ENCODE measurements at places on chromosomes 12 and 14.
A peak's percentile ranks its signal among the peaks of the same experiment; 100 is the strongest.

- no peak for DNase-seq
These were observed 434.3 kb upstream of the TBX3 start for GRCh38 chr12:115118177-115118724.

DNA sequence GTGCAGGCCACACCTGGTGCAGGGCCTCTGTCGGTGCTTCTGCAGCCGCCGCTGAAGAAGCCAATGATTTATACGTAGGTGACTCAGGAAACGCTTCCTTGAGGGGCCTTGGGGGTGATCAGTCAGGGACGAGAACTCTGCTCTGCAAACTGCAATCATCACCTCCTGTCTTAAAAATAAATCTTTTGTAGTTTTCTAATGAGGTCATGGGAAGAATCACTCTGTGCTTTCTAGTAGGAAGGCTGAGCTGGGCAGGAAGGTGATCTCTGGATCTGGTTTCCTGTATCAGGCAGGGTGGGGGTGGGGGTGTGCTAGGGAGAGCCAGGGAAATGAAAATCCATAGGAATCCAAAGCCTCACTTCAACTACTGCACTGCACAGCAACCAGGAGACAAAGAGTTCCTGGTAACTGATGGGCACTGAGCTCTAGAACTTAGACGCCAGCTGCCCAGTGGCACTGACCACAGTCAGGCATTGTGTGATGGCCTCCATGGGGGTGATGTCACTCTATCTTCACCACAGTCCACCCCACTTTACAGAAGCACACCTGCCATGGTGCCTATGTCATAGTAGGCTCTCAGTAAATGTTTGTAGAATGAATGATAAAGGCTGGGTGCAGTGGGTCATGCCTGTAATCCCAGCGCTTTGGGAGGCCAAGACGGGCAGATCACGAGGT is 292.4 kb upstream of the PWP1 start:
- DNase-seq = no peak

- no peak for DNase-seq
These were observed 134.7 kb upstream of the SCAF11 start for GRCh38 chr12:46124848-46125619.

DNA sequence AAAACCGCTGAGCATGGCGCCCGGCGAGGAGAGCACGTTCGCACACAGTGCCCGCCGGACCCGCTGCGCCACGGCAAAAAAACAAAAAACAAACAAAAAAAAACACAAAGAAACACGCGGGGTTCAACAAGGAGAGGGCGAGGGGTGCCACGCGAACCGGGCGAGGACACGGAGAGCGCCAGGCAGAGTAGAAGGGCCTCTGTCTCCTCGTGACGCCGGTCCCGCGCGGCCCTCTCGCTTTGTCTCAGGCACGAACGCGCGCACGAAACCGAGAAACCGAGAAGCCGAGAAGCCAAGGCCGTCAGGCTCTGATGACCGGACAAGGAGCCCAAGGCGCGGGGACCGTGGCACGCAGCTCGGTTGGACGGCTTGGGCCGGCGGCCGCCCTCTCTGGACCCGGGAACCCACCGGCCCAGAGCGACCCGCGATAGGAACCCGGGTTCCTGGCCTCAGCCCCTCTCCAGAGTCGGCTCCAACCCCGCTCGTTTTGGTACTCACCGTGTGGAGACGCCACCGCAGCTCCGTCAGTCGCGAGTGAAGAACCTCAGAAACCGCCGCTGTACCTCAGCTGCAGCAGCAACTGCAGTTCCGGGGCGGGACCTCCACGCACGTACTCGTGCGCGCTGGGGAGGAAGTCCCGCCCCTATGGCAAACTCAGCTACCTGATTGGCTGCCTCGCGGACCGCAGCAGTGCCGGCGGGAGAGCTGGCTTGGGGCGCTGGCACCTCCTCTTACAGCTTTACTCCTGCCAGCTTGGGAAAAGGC is at the start of the genes DDX24 and IFI27L1:
Gene DDX24 (minus strand): TSS at position 582 of the 765 bp plus-strand sequence. CDS start 1,460 bp downstream, outside the sequence.
Gene IFI27L1 (plus strand): TSS at position 690 of the 765 bp plus-strand sequence. CDS start 15,628 bp downstream, outside the sequence.
- DNase-seq = peak; percentile 68

DNA sequence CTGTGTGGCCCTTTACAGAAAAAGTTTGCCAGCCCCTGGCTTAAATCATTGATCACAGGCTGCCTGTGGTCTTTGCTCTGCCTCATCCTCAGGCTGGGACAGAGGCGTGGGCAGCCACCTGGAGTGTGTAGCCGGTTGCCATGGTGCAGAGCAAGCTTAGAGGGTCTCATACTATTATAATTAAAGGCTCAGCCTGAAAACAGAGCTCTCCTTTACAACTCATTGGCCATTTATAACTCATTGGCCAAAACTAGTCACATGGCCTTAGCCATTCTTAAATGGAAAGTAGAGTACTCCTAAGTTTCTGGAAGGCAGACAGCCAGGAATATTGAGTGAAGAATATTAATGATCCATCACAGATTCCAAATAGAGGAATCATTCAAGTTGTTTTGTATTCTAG is 3.0 kb downstream of the HSP90B1 start:
- DNase-seq = no peak

- DNase-seq = no peak
These were observed 1.1 kb downstream of the NELL2 start for GRCh38 chr12:44874981-44875416.

GRCh38 chr14:63186453-63186852 is 17.8 kb upstream of the RHOJ start:
- no peak for DNase-seq

DNA sequence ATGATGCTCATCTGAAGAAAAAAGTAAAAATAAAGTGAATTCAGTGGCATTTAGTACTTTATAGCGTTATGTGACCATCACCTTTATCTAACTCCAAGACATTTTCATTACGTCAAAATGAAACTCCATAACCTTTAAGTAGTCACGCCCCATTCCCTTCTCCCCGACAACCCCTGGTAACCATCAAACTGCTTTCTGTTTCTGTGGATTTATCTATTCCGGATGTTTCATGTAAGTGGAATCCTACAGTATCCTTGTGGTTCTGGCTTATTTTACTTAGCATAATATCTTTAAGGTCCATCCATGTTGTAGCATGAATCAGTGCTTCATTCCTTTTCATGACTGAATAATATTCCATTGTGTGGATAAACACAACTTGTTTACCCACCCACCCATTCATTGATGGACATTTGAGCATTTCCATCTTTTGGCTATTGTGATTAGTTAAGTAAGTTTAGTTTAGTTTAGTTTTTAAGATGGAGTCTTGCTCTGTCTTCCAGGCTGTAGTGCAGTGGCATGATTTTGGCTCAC is 18.5 kb upstream of the MAP1LC3B2 start:
- DNase-seq = no peak

DNA sequence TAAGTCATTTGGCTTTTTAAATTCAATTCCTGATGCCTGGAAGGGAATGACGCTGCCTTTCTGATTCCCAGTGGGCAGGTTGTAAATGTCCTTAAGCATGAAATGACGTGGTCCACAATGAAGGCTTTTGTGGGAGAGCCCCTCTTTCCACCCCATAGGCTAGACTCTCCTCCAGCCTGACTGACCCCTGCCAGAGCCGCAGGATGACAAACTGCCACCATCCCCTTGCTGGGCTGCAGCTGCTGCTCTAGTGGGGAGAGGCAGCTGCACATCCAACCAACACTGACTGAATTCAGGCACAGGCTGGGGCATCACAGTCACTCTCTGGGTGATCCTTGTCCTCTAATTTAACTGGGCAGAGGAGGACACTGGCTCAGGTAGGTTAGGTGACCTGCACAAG is 6.3 kb downstream of the TSPAN11 start:
- no peak for DNase-seq

DNA sequence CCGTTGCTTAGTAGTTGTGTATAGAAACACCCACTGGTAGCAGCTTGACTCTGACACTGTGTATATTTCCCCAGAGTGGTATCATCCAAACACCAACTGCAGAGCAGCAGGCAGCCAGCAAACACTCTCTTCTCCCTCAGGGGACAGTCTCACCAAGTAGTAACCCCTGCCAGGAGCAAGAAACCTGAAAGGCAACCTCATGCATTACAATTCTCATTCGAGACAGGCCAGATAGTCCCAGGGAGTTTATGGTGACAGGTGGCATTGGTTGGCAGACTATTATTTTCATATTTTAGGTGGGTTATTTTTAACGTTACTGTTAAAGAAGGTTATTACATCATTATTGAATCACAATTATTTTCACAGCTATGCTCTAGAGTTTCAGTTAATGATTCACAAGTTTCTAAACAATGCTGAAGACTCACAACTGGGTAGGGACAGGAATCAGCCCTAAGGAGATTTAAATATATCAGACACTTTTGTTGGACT is 222.8 kb downstream of the EGLN3 start:
- DNase-seq = no peak

- DNase-seq = no peak
These were observed 7.1 kb downstream of the SLC6A12 start for GRCh38 chr12:206746-207440.

DNA sequence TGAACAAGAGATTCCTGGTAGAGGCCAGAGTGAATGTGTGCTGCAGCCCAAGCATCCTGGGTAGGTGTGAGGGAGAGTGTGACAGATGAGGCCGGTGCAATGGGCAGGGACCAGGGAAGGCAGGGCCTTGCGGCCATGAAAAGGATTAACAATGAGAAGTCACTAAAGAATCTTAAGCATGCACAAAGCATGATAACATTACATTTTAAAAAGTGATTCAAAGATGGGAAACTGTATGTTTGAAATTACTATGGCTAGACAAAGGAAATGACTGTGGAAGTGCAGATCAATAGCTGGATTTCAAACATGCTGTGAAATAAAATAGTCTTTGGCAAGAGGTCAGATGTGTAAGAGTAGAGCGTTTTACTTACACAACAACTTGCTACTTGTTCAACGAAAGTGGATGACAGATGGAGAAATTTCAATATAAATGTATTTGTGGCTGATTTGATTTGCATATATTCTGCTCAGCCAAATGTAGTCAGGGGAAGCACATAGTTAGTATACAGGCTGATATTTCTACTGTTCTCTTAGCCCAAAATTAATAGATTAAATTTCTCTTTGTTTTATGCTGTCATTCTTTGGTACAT is 175.5 kb downstream of the CCDC59 start:
- DNase-seq = no peak

DNA sequence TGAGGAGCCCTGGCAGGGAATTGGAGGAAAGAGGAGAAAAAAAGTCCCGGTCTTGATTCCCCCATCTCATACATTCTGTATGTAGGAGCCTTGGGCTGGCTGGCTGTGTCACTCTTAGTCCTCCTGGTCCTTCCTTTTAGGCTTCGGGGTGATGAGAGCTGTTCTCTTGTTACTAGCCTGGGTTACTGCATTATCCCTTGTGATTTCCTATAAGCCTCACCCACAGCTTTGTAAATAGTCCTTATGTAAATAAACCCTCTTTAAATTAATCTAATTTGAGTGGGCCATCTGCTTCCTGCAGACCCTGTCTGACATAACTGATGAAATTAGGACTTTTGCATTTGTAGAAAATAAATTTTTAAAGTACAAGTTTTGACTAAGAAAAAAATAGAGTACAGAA is 19.2 kb downstream of the DNM1L start:
- DNase-seq = no peak

DNA sequence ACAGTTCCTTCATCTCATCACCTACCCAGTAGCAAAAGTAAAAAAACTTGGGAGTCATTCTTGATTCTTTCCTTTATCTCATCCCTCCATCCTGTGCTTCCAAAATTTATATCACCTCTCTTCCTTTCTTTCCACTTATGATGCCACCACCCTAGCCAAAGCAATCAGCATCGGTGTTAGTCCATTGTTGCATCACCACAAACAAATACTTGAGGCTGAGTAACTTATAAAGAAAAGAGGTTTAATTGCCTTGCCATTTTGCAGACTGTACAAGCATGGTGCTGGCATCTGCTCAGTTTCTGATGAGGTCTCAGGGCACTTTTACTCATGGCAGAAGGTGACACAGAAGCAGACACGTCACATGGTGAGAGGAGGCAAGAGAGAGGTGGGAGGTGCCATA is 19.8 kb upstream of the CATSPERB start:
- no peak for DNase-seq

- DNase-seq = no peak
These were observed 1.5 kb downstream of the PACS2 start for GRCh38 chr14:105315941-105316576.

GRCh38 chr12:41652981-41653380 is 464.9 kb downstream of the PDZRN4 start:
- no peak for DNase-seq

DNA sequence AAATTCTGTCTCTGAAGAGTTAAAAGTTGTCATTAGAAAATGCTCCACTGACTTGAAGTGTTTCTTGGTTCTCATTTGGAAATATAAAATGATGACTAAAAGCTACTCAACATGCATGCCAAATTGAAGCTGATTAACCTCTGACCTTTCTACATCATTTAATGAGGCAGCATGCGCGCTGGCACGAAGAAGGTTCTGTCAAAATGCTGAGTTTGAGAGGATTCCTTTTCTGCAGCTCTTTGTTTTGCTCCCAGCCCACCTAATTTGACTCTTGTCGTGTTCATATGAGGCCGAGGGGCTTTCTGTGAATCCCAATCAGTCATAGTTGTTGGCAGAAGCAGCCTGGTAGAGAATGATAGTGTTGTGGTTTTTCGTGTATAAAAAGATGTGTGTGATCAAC is 153.4 kb downstream of the BRMS1L start:
- DNase-seq = no peak

DNA sequence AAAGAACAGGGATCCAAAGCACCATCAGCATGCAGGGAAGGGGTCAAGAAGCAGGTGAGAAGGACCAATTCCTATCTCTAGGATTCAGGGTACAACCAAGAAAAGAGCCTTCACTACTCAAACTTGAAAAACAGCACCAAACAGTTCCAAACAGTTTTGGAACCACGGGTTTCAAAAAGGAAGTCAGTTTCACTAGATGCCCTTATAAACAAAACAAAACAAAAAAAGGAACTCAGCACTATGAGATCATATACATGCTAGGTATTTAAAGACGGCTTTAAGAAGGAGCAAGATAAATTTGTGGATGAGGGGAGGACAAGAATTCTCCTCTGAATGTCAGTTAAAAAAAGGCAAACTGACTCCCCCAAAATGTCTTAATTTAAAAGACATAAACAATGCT is 6.0 kb downstream of the INSM2 start:
- DNase-seq = no peak

GRCh38 chr12:95738024-95738611 is 52.4 kb downstream of the NTN4 start:
- DNase-seq = no peak

GRCh38 chr14:54135804-54136280 is 179.2 kb upstream of the BMP4 start:
- DNase-seq = no peak

DNA sequence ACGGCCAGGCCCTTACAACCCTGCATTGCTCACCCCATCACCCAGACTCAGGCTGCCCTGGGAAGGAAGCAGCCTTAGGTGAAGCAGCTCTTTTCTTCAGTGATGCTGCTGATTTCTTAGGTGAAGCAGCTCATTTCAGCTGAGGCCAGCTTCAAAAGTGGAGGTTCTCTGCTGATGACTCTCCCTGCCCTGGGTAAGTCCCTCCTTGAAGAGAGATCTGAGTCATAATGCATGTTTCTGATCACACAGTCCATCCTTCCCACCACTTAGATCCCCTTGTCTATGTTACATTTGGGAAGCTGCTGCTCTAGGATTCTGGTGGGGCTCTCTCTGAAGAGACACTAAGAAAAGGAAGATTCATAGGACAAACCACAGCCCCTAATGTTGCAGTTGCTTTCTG is 17.2 kb upstream of the ZNF140 start:
- no peak for DNase-seq

Data from GOT3 (cell line).